ENCODE measurements at places on chromosomes 1 and 21.

DNA sequence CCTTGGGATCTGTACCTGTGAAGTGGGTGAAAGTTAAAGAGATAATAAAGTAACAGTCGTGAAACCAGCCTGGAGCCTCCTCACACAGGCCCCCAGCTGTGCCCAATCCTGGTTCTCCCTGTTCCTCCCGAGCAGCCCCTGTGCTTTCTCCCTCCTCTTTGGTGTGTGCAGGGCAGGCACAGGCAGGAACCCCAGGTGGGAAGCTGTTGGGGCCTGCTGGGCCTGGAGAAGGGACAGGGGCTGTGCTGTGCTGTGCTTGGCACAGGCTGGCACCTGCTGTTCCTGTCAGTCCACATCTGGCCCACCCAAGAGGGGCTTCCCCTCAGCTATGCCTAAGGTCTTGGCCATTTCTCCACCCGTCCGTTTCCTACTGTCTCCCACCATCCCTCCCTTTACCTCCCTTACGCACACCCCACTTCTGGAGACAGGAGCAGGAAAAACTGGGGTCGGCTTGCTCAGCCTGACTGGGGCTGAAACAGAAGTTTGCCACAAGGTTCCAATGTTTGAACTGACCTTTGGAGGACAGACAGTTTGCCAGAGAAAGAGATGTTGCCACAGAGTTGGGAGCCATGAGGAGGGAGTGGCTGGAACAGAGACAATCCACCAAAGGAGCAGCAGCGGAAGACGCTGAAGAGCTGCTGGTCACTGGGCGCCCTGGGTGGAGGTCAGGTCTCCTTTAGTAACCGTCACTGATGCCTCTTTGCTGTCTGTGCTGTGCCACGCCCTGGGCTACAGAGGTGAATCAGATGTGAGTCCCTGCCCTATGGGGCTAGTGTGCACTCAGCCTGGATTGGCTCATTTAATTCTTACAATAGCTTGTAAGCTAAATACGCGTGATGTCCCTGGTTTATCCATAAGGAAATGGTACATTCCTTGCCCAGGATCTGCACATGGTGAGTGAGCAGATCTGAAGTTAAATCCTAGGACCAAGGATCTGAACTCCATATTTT, 18.8 kb upstream of the ARTN start:
- no peak for DNase-seq

GRCh38 chr1:173117108-173117633, 66.4 kb upstream of the TNFSF18 start:
- DNase-seq, result no peak

GRCh38 chr1:105608713-105609112, 1447.8 kb upstream of the PRMT6 start:
- no peak for DNase-seq

GRCh38 chr21:44905728-44906090, 15.0 kb downstream of the ITGB2 start:
- DNase-seq, result no peak

DNA sequence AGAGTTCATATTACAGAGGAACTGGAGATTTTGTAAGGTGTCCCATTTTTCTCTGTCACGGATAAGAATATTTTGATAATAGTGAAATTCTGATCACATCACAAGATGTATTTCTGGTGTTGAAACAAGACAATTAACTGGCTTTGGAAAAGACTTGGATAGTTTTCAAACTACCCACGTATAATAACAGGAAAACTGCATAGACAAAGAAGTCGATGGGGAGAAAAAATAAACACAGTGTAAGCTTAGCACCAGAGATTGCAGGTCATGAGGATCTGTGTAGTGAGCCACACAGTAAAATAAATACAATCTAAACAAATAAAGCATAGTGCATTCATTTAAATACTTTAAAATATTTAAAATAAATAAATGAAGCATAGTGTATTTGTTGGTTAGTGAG, 452.3 kb upstream of the ADAMTS5 start:
- no peak for DNase-seq

- no peak for DNase-seq
Measured at GRCh38 chr1:220370041-220370700, 97.9 kb upstream of the RAB3GAP2 start.

- DNase-seq, result no peak
Measured at GRCh38 chr1:245370905-245371581, 216.3 kb downstream of the KIF26B start.

DNA sequence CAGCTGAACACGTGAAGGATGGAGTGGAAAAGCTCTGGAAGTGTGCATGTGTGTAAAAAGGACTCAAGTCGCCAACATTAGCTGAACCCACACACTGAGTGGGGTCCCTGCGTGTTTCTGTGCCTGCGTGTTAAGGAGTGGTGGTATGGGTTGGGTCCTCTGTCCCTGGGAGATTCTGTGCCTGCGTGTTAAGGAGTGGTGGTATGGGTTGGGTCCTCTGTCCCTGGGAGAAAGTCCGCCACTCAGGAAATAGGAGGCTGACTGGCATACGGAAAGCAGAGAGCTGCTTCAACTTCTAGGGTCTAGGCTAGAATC, 7.0 kb upstream of the SOX13 start:
- DNase-seq, result no peak

DNA sequence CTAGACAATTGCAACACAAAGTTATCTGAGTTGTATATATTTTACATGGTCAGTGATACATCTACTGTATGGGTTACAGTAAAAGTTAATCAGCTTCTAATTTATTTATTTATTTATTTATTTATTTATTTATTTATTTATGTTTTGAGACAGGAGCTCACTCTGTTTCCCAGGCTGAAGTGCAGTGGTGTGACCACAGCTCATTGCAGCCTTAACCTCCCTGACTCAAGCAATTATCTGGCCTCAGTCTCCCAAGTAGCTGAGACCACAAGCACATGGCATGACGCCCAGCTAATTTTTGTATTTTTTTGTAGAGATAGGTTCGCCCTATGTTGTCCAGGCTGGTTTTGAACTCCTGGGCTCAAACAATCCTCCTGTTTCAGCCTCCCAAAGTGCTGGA, 241.6 kb downstream of the PTPRC start:
- DNase-seq, result no peak

GRCh38 chr1:233599542-233600073, 14.3 kb upstream of the KCNK1 start:
- DNase-seq, result no peak

DNA sequence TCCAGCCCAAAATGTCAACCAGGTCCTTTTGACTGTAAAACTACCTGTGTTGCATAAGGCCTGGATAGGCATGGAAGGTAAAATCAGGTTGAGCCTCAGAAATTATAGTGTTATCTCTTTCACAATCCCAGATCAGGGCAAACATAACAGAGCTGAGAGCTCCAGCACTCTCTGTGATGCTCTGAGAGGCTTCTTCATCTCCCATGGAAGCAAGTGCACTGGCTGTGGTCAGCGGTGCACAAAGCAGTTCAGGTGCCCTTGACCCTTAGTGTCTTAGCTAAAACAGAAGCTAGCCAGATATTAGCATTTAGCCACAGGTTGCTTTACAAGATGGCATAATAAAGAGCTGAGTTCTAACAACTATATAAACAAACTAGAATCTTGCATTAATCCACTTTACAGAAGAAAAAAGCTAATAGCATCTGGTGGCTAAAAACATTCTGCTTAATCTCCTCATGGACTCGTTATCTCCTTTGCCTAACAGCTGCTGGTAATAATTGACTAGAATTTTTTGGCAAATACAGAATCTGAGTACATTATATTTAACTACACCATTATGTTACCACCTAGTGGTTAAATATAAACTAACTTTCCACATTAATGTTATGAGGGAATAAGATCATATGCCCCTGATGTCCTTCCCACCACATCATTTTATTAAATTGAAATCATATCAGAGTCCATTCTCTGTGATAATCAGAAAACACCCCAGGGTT, 25.6 kb upstream of the POGK start:
- no peak for DNase-seq

GRCh38 chr1:183769956-183770815, 34.7 kb upstream of the RGL1 start:
- no peak for DNase-seq

DNA sequence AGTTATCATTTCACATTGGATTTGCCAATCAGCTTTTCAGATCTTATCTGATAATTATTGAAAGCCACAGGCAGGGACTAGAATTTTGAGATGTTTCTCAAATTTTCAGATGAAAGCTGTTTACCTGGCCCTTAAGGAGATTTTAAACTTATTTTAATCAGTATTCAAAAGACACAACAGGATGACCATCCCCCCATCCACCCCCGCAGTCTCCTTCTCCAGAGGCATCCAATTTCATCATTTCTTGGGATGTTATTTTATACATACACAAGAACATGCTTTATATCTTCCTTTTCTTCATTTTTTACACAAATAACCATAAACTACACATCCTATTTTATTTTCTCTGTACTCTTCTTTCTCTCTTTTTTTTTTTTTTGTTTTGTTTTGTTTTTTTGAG, 470.9 kb downstream of the SMYD3 start:
- no peak for DNase-seq

DNA sequence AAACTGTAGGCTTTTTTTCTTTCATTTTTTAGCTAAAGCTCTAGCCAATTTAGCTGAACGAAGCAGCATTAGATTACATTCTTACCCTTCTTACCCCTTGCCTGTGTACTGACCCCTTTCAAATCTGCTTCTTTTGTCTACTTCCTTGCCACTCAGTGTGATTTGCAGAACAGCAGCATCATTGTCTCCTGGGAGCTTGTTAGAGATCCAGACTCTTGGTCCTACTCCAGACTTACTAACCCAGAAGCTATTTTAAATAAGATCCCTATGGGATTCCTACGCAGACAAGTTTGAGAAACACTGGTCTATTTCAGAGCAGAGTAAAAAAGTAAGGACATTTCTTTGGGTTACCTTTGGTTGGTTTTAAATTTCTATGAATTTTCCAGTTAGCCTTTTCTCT, 13.8 kb downstream of the LRRC39 start:
- no peak for DNase-seq

- no peak for DNase-seq
Measured at GRCh38 chr1:156499194-156499841, 1.3 kb downstream of the MEF2D start.

- DNase-seq, result no peak
Measured at GRCh38 chr1:89995598-89996449, 914 bp downstream of the ZNF326 start.

GRCh38 chr1:43803646-43804045, 96.3 kb downstream of the ST3GAL3 start:
- DNase-seq, result no peak

- no peak for DNase-seq
Measured at GRCh38 chr1:47113178-47113577, 24.1 kb upstream of the CYP4A22 start.

DNA sequence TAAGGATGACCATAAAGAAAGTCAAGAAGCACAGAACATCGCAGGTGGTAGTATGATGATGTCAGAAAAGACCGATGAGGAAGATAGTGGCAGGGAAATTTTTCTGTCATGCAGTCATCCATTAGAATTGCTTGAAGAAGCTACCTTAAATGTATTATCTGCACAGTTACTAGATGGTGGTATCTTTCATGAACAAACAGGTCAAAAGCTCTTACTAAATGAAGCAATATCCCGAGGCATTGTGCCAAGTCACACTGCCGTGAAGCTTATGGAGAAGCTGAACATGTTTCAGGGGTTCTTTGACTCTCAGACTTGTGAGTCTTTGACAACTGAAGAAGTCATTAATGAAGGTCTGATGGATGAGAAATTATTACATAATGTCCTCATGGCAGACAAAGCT, 128.8 kb downstream of the MACF1 start:
- no peak for DNase-seq

GRCh38 chr1:180842491-180843275, 70.0 kb upstream of the KIAA1614 start:
- DNase-seq, result no peak

DNA sequence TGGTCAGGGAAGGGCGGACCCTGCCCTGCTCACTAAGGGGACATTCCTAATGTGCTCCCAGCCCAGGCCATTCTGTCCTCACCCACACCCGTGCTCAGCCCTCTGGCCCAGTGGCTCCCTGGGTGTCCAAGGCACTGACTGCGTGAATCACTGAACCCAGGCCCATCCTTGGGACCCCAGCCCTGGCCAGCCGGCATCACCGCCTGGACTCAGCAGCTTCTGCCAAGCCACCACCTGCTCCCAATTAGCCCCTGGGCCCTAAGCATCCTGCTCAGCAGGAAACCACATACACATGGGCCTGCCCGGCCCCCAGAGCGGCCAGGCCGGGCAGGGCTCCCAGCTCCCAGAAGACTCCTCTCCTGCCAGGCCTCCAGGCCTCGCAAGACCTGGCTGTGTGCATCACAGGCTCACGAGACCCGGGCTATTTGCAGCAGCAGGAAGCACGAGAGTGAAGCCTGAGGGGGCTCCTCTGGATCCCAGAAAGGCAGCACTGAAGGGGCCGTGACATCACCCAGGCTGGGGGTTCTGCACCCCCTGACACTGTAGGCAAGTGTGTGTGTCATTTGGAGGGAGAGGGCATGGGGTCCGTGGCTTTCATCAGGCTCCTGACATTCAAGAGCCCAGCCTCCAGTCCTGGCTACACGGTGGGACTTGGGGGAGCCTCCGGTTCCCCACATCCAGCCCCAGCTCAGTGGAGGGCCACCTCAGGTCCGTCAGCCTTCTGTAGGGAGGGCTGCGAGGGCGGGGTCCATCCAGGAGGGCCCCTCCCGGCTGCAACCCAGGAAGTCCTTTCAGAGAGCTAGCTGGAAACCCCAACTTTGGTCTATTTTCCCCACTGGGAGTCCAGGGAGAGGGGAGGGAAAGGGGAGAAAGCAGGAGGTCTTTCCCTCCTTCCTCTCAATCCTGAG, 1.6 kb downstream of the MFAP2 start:
- DNase-seq, result no peak

DNA sequence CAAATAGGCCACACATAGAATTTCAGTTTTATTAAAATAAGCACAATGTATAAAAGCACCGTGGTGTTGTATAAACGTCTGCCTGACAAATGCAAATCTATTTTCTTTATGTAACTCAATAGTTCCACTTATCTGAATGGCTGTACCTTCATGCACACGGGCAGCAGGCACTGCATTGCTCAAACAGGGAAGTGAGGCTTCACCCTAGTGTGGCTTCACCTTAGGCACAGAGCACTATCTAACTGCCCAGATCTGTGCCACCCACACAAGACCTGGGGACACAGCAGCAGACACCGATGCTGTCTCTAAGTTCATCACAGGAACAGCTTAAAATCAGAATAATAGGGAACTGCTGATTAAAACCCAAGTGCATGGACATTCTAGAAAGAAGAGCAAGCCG, 6.0 kb upstream of the KNCN start:
- DNase-seq, result no peak

All from esophagus squamous epithelium (tissue), 5 donors.